ENCODE measurements at places on chromosomes 1 and 21.

DNA sequence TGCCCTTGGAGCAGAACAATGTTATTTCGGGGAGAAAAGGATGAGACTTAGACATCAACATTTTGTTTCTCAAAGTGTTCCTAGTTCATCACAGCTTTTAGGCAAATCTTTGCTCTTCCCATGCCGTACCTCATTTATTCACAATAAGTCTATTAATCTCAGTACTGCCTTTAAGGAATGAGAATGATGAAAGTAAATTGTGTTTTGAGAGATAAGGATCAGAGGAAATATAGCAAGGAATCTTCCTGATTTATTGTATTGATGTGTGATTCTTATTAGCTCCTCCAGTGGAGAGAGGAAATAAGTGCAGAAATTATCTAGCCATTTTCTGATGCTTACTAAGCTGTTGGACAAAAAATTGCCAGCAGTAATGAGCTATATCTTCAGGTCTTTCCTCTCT is 2.0 kb downstream of the POLR3C start:
- no peak for DNase-seq

- DNase-seq, result no peak
Measured at GRCh38 chr1:115499253-115499652, 142.5 kb upstream of the VANGL1 start.

- no peak for DNase-seq
Measured at GRCh38 chr1:53326598-53327181, 1.2 kb downstream of the LRP8 start.

DNA sequence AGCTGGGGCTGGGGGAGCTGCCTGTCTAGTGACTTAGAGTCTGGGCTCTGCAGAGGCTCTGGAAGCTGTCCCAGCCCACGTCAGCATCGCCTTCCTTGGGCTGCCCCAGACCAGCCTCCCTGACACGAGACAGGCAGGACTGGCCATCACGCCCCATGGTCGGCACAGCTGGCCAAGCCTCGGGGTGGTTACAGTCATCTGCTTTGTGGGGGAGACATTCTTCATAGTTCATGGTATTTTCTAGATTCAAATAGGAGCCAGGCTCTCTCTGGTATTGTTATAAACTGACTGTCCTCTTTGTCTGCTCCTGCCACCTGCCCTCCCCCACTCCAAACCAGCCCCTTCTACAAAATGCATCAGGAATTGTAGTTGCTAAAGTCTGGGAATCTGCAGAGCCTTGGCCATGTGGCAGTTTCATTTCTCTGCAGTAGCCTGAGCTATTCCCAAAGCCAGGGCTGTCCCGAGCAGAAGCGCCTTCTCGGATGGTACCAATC is 29.4 kb downstream of the OLFML2B start:
- peak; percentile 87 for DNase-seq

GRCh38 chr1:11823366-11824137 is 17.6 kb downstream of the CLCN6 start:
- DNase-seq, result no peak

GRCh38 chr1:46448109-46448911 is 41.3 kb upstream of the DMBX1 start:
- DNase-seq, result peak; percentile 37

- no peak for DNase-seq
Measured at GRCh38 chr1:84756455-84757082, 66.3 kb upstream of the SSX2IP start.
